ENCODE measurements at places on chromosomes 13 and 19.

GRCh38 chr19:35164418-35164817, 9.9 kb downstream of the FXYD5 start:
- peak; percentile 78 for DNase-seq

DNA sequence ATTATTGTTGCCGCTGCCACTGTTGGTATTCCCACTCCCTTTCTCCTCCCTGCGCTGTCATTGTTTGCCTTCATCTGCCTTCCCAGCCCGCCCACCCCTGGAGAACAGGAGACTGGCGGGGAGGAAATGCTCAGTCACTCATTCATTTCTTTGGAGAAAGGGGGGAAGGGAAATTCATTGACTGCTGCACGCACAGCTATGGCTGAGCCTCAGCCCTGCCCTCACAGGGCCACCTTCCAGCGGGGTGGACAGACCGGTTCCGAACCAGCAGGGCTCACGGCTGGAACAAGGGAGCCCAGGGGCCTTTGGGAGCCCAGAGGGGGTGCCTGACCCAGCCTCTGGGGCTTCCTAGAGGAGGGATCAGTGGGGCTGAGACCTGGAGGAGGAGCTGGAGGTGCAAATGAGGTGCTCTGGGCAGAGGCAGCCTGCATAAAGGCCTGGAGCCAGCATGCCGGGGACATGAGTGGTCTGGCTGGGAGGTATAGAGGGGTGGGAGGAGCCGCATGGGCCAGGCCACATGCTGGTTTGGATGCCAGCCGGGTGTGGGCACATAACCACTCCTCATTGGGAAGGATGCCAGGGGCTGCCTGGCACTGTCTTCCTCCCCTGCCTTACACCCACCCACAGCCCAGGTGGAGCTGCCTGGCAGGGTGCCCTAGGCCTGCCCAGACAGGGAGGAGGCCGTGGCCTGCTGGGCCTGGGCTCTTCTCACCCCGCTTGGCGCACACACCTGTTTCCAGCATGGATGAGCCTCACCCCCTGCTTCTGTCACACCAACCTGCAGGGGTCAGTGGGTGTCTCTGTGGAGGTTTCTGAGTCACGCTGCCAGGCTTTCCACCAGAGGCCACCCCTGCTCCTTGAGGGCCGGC, 26.8 kb downstream of the PPP5C start:
- DNase-seq: no peak

DNA sequence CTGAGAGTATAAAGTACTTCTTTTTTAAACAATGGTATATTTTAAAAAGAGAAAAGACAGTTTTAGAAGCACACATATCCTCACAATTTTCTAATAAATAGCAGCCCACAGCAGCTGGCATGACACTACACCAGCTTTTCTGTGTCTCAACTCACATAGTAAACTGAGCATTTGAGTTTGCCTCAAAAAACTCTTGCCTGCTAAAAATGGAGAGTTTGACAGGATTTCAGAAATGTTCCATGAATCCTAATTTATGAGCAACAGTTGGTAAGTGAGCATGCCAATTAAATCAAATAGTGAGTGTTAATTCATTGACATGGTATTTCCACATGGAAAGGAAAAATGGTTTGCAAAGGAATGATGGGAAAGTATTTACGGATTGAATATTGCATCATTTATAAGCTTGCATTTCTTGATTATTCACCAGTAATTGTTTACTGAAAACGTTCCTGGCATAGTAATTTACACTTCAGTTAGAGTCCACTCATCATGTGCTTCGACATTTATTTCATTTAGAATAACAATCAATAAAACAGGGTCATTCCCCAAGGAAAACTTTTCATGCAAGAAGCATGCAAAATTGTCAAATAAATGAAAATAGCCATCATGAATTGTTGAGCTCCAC, 323.0 kb downstream of the EFNB2 start:
- DNase-seq: no peak

DNA sequence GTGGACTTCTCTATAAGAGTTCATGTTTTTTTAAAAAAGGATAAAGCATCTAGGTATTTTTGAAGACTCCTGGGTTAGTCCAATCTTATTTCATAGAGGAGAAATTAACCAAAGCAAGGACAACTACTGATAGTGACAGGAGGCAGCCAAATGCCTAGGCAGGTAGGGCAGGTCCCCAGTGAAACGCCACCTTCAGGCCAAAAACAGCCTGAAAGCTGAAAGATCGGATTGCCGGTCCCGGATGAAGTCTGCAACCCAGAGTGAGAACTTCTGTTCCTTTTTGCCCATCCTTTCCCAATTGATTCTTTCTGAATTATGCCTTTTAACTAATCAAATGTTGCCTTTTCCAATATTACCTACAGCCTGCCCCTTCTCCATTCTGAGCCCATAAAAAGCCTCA, 6.1 kb upstream of the GGACT start:
- DNase-seq: no peak

DNA sequence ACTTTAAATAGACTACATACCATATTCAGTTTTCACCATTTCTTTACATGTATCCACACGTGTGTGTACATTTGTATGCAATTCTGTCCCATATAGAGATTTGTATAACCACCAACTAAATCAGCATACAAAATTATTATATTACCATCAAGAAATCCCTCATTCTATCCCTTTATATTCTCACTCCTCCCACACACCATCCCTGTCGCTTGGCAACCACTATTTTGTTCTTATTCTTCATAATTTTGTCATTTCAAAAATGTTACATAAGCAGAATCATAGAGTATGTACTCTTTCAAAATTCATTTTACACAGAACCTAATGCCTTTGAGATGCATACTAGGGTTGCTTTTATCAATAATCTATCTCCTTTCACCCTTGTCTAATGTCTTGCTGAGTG, 740.5 kb downstream of the SLITRK5 start:
- no peak for DNase-seq

GRCh38 chr19:20565321-20566018, at the start of gene ZNF737:
TSS of gene ZNF737 (minus strand) at chr19:20565781. CDS start at chr19:20565640, 141 bp downstream.
- DNase-seq: peak; percentile 89

Measured in foreskin melanocyte (primary cell).